Stomach (tissue), 19 donors: ENCODE measurements at places on chromosomes 4 and X. TPM values are rescaled to one million over a fixed set of nuclear protein-coding genes. Genes with fewer than 3 reads are reported as not detected.
A peak's percentile ranks its signal among the peaks of the same experiment; 100 is the strongest.

- H3K27me3 ChIP-seq, result no peaks in the 10 kb centered on the region
- DNase-seq, result no peak
- no peak overlapping the region for H3K4me3 ChIP-seq
- H3K27ac ChIP-seq, result no peak overlapping the region
Measured at GRCh38 chr4:59387759-59388758, 1812.1 kb upstream of the ADGRL3 start.

L1CAM gene
- total RNA-seq, result 7.7 TPM

TRPC5OS gene
- total RNA-seq, result not detected

DNA sequence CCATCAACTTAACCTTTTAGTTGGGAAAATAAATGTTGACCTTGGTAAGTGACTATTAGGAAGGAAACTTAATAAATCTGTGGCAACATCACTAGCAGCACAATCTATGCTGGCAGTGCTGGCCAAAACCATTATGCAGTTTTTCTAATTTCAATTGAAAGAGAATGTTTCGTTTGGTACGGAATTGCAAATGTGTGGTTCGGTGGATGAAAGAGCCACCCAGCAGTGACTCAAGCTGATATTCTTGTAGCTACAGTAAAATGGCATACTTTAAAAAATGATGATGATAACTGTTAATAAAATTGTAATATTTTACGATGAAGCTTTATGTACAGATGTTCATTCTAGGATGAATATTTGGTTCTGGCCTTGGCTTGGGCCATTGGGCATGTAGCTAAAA, 40.7 kb upstream of the AP1S2 start:
- no peaks in the 10 kb centered on the region for H3K36me3 ChIP-seq
- H3K27me3 ChIP-seq, result no peaks in the 10 kb centered on the region
- DNase-seq, result no peak
- no peaks in the 10 kb centered on the region for H3K4me1 ChIP-seq
- no peak overlapping the region for H3K4me3 ChIP-seq

WWC2 gene
- 35.4 TPM for total RNA-seq

BEX5 gene
- total RNA-seq, result not detected

MAOB gene
- 1.2 TPM for total RNA-seq

MAML3 gene
- total RNA-seq, result 13.4 TPM

DNA sequence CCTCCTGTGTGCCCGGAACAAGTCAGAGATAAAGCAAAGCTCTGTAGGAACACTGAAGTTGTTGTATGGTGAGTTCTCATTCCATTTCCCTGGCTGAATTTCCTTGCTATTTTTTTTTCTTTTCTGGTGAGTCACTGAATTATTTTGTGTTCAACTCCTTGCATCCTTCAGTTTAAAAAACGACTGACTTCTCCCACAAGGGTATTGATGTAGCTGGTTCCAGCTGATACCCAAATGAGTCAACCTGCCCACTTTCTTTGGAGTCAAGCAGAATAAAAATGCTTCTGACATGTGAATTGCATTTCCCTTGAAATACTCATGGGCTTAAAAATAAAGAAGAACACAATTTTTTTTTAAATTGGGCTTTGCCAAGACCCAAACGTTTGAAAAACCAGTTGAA, 85.5 kb downstream of the SHOX start:
- H3K27ac ChIP-seq, result no peak overlapping the region
- H3K4me1 ChIP-seq, result no peaks in the 10 kb centered on the region
- H3K27me3 ChIP-seq, result no peaks in the 10 kb centered on the region
- no peak overlapping the region for H3K4me3 ChIP-seq
- no peaks in the 10 kb centered on the region for H3K36me3 ChIP-seq

DNA sequence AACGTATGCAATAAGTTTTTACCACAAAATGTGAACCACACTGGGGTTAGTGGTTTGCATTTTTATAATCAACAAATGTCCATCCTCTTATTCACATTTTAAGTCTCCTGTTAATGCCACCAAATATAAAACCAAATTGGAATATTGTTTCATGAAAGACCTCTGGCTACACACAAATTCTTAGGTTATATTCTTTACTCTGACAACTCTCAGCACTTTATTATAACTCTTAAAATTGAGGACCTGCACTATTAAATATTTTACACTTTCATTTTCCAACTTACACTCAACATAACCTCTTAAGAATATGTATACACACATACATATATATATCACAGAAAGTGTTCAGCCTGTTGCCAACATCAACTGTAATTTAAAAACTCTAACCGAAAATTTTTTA, 2.8 kb downstream of the PDE5A start:
- no peaks in the 10 kb centered on the region for H3K4me1 ChIP-seq
- peak overlapping the region; percentile 70 for H3K4me3 ChIP-seq
- no peak for DNase-seq
- H3K36me3 ChIP-seq, result no peaks in the 10 kb centered on the region
- H3K27me3 ChIP-seq, result peaks cover 35% of the 10 kb centered on the region

DNA sequence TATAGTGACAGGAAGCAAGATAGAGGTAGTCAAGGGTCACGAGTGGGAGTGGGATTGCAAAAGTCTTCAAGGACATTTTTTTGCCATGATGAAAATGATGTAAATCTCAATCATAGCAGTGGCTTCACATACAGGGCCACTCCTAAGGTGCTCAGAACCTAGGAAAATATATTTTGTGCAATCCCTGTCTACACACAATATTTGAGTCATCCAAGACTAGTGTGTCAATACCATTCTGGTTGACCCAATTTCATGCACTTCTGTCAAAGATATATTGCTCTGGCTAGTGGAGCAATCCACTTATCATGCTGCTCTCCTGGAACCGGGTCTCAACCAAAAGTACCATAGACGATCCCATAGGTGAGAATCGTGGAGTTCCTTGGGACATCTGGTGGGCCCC, 24.2 kb upstream of the XPNPEP2 start:
- H3K4me1 ChIP-seq, result no peaks in the 10 kb centered on the region
- H3K4me3 ChIP-seq, result no peak overlapping the region
- H3K27me3 ChIP-seq, result no peaks in the 10 kb centered on the region
- H3K27ac ChIP-seq, result no peak overlapping the region
- no peaks in the 10 kb centered on the region for H3K36me3 ChIP-seq
- no peak for DNase-seq

- no peak for DNase-seq
- H3K27ac ChIP-seq, result no peak overlapping the region
- H3K4me1 ChIP-seq, result peaks cover 6% of the 10 kb centered on the region
- no peaks in the 10 kb centered on the region for H3K36me3 ChIP-seq
- no peaks in the 10 kb centered on the region for H3K27me3 ChIP-seq
Measured at GRCh38 chr4:3784454-3785291, 18.5 kb downstream of the ADRA2C start.

COPS4 gene
- 1.7 TPM for total RNA-seq

- no peaks in the 10 kb centered on the region for H3K36me3 ChIP-seq
- no peak overlapping the region for H3K27ac ChIP-seq
- DNase-seq, result no peak
Measured at GRCh38 chr4:124806403-124806802, 93.9 kb upstream of the ANKRD50 start.

RAB40AL gene
- total RNA-seq, result not detected

DNA sequence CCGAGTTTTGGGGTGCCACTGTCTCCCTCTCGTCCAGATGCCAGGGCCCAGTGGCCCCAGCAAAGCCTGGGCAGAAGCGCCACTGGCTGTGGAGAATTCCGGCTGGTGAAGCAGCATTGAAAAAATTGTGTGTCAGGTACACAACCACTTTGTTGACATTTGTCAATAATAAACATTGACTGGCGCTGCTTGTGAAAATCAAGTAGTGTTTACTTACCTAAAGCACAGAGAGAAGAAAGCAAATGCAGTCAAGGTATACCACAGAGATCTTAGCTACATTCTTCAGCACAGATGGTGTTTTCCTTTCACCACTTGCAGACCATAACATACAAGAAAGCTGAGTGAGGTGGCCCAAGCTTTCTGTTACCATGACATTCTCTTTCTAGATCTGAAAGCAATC, 14.5 kb upstream of the SLC7A11 start:
- no peaks in the 10 kb centered on the region for H3K36me3 ChIP-seq
- no peak for DNase-seq
- peak overlapping the region; percentile 61 for H3K27ac ChIP-seq
- H3K4me1 ChIP-seq, result no peaks in the 10 kb centered on the region
- H3K4me3 ChIP-seq, result no peak overlapping the region

PRR32 gene
- total RNA-seq, result not detected

DNA sequence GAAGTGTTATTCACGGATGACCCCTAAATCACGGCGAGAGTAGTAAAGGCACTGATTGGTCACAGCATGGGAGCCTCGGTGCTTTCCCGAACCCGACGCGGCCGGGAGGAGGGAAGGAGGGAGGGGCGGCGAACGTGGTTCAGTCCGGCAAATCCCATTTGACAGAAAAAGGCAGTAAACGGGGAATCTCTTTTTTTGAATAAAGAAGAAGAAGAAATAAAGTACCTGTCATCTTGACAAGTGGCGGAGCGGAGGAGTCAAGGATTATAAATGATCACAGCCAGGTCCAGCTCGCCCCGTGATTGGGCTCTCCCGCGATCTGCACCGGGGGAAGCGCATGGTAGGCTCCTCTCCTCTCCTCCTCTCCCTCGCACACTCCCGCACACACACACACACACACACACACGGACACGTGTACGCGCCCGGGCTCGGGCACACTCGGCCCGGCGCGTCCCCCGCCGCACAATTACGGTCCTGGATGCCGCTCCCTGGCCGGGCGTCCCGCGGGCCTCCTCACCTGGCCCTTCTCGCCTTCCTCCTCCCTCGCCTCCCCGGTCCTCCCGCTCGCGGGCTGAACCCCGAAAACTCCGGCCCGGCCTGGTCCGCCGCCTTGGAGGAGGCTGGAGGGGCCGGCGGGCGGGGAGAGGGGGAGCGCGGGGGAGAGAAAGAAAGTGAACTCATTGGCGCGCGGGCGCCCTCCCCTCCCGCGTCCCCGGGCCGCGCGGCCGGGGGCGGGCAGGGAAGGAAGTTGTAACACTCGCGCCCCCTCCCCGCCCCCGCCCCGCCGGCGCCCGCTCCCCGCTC, 99.2 kb upstream of the TENM3 start:
- no peak overlapping the region for H3K27ac ChIP-seq
- peak overlapping the region; percentile 67 for H3K4me3 ChIP-seq
- peaks cover 27% of the 10 kb centered on the region for H3K4me1 ChIP-seq
- peaks cover 100% of the 10 kb centered on the region for H3K27me3 ChIP-seq
